ENCODE measurements at places on chromosomes 4 and X. TPM values are rescaled to one million over a fixed set of nuclear protein-coding genes. Genes with fewer than 3 reads are reported as not detected.

The PAGE5 gene
- not detected for total RNA-seq

- DNase-seq: no peak
These were observed 162.0 kb upstream of the ATP6AP2 start for GRCh38 chrX:40418813-40419195.

GRCh38 chr4:153655928-153656327, 28.2 kb upstream of the TLR2 start:
- no peak for DNase-seq

The CCSER1 gene
- total RNA-seq: 1.1 TPM

- no peak for DNase-seq
These were observed 6.2 kb downstream of the HNRNPD start for GRCh38 chr4:82367438-82368097.

DNA sequence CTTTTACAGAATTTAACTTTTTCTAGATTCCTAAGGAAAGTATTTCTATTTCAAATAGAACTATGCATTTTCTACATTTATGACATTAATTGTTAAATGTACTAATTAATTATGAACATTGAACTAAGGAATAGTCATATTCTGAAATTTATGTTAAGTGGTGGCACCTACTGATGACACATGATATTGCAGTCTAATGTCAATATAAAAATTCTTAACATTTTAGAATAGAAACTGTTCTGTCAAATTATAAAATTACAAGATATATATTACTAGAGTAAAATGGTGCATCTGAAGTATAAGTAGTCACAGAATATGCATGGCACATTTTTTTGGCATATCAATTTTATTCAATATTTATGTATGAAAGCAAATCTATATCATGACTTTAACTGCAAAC, 40.2 kb upstream of the NDNF start:
- no peak for DNase-seq

DNA sequence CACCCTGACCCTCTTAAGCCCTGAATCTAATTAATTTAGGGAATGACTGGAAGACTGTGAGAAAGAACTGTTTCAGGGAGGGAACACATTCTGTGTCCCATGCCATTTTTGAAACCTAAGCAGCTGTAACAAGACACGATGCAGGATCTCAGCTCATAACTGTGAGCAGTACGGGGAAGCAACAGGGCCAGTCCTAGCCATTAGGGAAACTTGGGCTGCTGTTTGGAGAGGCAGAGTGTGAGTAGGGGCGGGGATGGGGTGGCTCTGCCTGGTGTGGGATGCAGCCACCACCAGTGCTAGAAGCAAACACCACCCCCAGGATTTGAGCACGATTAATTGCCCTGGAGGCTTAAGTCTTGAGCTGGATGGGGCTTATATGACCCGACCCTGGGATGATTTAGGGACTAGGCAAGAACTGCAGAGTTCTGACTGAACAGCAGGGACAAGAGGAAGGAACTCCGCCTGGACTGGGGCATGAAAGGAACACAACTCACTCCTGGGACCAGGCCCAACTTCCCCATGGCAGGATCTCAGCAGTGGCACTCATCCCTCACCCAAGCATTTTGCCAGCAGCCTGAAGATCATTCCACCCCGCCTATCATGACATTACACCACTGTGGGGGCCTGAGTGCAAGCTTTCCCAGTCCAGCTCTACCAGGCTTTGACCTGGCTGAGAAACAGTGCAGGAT, 43.1 kb downstream of the ATRX start:
- DNase-seq: no peak

DNA sequence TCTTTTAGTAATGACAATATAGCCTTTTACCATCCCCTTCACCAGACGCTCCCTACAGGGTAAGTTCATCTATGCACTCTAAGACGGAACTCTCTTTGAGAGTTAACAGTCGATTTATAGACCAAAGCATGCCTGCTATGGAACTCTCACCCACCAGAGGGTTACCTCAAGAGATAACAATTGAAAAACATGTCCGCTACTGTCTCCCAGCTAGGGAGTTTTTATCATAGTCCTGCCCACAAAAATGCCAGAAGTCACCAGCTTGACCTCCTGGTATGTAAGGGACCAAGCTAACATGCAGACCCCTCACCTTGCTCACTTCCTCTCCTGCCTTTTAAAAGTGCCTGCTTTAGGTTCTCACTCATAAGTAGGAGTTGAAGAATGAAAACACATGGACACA, 16.7 kb upstream of the YTHDC1 start:
- no peak for DNase-seq

DNA sequence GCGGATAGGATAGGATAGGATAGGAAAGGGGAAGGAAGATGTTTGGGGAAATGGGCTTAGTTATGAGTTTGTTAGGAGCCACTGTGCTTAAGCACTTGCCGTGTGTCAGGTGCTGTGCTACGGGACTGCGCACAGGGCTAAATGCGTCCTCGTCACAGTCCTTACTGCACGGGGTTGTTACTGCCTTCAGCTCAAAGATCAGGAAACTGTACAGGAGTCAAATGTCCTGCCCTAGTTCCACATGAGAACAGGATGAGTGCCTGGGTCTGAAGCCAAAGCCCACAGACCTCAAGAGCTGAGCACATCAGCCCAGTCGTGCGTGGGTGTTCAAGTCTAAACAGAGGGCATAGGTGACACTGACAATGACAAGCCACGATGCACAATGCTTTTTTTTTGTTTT, 15.0 kb downstream of the ACSL1 start:
- no peak for DNase-seq

DNA sequence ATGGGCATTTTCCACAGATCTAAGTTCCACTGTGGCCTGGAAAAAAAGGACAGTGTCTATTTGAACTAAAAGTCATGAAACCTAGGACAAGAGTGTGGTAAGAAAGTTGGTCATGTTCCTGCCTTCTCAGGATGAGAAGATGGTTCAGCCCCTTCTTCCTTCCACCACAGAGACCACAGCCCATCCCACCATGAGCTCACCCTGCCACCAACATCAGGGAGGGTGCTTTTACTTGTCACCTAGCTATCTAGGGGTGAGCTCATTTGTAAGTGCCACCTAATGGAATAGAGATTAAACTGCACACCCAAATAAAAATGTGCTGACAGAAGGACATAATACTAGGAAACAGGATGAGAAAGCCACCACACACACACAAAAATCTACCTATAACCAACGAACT, 235.9 kb downstream of the SPIN4 start:
- DNase-seq: no peak

The MXRA5 gene
- 2.8 TPM for total RNA-seq

GRCh38 chrX:19955306-19955705, 35.6 kb downstream of the BCLAF3 start:
- no peak for DNase-seq

DNA sequence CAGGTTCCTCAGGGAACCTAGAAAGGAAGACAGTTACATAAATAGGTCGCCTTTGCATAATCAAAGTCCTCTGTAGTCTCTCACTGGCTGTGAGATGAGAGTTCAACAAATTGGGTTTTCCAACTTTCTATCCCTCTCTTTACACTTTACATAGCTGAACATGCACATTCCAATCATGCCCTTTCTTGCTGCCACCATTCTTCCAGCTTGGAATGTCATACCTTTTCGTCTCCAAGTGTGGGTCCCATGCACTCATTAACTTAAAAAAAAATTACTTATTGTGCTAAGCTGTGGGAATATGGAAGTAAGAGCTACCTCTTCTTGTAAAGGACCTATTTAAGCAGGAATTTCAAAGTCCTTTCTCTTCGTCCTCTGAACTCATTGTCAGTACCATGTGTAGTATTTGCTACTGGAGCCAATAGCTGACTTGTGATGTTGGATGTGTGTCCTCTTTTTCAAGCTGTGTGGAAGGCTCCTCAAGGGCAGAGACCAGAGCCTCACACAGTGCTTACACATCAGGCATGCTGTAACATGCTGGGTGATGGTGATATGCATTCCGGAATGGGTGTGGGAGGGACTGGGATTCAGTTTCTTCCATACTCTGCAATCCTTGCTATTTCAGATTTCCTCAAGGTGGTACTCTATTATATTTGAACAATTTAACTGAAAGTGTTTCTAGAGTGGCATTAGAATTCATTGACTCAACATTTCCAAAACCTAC, 7.1 kb downstream of the ENOPH1 start:
- DNase-seq: no peak

The IL2 gene
- 0.64 TPM for total RNA-seq

The RBM46 gene
- total RNA-seq: 4.2 TPM

GRCh38 chr4:54662901-54663585, 5.3 kb downstream of the KIT start:
- no peak for DNase-seq

GRCh38 chrX:153925387-153925738, 701 bp downstream of the ARHGAP4 start:
- DNase-seq: no peak

DNA sequence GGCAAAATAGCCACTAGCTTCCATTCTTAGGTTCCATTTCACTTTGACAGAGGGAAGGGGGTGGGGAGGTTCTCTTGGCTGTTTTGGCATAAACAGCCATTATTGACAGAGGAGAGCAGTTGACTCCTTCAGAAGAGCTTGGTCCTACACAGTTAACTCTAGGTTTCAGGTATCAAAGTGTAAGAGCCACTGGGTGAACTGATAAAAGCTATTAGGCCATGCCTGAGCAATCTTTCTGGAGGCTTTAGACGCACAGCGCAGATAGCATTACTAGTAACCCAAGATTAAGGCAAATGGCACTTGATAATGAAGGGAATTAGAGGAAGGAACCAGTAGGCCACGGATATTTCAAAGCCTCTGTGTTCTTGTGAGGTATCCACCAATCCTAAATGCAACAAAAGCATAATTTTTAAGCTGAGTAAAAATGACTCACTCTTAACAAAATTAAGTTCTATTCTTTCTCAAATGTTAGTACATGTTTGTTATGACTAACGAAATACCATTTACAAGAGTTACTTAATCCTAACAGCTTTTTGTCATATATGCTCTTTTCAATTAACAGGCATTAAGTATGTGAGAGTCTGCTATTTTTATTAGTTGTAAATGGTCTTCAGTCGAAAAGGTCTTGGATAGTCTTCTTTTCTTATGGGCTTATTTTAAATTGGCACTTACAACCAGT, 53.6 kb downstream of the SLC7A11 start:
- no peak for DNase-seq

- no peak for DNase-seq
These were observed 89.2 kb upstream of the EXOC1L start for GRCh38 chr4:55730280-55730931.

DNA sequence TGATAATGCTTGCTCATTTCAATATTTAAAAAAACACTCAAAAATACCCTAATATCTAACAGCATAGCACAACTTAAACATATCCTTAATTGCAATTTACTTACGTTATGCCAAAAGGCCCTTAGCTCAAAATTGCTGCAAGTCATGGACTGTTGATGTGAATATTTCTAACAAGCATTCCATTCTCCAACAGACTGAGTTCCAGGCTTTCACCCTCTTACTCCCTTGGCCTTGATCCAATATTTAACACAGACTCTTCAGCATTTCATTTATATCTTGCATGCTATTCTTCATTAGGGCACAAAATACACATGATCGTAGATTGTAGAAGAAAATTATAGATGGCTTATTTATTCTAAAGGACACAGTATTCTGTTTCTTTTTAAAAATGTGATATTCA, 96.5 kb downstream of the RNF150 start:
- no peak for DNase-seq

The DGKK gene
- 2.9 TPM for total RNA-seq

GRCh38 chrX:95291561-95291960, 1393.1 kb upstream of the DIAPH2 start:
- no peak for DNase-seq

GRCh38 chrX:146127617-146128016, 310.0 kb downstream of the SLITRK2 start:
- no peak for DNase-seq

DNA sequence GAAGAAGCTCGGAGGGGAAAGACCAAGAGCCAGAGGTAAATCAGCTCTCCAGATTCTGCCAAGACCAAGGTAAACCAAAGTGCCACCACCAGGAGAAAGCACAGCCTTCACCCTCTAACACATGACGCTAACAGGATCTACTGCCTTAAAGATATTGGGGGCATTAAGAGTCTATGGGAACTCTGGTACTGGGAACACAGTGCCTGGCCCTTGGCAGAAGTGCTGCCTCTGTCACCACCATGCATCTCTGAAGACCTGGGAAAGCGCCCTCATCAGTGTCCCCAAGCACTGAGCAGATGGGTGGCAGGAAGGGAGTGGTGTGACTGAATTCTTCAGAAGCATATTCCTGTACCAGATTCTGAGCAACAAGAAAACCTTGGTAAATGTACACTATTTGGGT, 1.3 kb downstream of the QDPR start:
- no peak for DNase-seq

DNA sequence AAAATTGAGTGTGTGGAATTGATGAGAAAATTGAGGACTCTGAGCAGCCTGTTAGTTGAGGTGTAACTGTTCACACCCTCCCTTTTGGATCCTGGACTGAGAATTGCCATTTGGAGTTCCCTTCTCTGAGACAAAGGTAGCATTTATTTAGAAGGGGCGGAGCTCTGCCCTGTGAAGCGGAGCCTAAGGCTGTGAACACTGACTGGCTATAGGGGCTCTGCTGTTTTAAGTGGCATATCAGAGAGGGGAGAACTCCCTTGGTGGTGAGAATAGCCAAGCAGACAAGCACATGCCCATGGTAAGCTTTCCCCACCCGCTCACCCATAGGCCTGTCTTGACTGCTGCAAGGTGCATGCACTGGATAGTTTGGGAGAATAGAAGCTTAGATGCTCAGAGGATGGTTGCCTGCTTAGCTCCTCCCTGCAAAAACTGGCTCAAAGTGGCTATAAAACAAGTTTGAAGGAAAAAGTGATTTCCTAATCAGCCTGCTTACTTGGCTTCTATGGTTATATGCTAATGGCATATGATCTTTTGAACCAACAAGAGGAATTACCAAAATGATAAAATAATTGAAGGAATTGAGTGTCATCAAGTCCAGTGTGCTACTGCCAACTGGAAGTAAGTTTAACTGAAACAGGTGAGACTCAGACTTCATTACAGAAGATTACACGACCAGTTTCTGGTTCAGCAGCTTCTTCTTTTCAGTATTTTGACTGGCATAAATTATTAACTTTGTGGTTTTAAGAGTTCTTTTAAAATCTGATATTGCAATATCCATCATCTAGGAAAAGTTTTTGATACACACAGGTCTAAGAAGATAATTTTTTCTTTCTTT, 108.4 kb downstream of the AFF1 start:
- no peak for DNase-seq

The MAGED4 gene
- 76.9 TPM for total RNA-seq

- DNase-seq: no peak
These were observed 36.3 kb upstream of the TBC1D14 start for GRCh38 chr4:6873291-6873690.

GRCh38 chr4:110032603-110033002, 119.9 kb downstream of the EGF start:
- DNase-seq: no peak

- DNase-seq: no peak
These were observed 18.2 kb downstream of the HAND2 start for GRCh38 chr4:173511787-173512361.

GRCh38 chr4:38075370-38076152, 115.4 kb downstream of the PTTG2 start:
- DNase-seq: no peak

The SPANXA1 gene
- not detected for total RNA-seq

The PCDH7 gene
- total RNA-seq: 2.4 TPM

The IL1RAPL1 gene
- total RNA-seq: 0.13 TPM

DNA sequence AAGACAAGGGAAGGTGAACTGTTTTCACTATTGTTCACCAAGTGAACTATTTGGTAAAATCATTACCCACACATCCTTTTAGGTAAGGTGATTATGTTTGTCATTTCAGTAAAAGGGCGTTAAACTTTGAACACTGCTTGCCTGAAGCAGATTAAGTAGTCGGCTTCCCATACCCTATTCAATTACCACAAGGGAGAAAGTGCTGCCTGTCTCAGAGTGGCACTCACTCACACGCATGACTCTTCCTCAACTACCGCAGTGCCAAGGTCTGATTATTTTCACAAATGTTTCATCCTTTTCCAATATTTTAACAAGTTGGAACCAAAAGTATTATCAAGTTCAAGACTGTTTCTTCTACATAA, 11.0 kb downstream of the VEGFC start:
- no peak for DNase-seq

Measured in WTC11 (cell line).